Heart left ventricle (tissue), 16 donors: ENCODE measurements at places on chromosomes 5 and 9. TPM values are rescaled to one million over a fixed set of nuclear protein-coding genes. Genes with fewer than 3 reads are reported as not detected.

FAM163B gene
- total RNA-seq: not detected

DNA sequence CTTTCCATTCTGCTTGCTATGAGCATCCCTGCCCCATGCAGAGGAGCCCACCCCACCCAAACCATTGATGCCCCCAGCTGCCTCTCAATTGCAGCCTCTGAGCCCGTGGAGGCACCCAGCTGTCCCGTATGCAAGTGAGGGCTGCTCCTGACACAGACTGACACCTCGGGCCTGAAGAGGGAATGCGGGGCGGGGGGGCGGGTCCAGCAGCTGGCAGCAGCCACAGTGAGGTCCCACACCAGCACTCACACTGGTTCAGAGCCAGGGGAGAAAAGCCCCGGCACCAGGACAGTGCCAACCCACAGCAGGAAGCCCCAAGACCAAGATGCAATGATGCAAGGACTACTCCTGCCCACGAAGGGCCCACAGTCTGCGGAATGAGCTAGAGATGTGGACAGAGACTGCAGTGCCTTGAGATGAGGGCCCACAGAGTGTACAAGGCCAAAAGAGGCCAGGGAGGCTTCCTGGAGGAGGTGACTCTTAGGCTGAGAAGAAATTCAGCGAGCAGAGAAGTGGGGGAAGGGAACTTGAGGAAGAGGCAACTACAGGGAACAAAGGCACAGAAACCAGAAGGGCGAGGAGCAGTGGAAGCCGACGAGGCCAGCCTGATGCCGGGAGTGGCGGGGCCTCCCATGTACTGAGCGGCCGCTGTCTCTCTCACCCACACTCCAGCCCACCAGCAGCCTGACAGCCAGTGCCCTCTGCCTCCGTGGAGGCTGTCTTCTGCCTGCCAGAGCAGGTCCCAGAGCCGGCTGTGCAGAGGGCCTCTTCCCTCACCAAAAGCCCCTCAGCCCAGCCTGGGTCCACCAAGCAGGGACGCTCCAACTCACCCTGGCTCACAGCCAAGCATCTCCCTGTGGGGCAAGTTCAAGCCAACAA, 9.2 kb downstream of the EEIG1 start:
- no peaks in the 10 kb centered on the region for H3K27me3 ChIP-seq
- no peaks in the 10 kb centered on the region for H3K36me3 ChIP-seq
- DNase-seq: peak; percentile 25

LTC4S gene
- 5.2 TPM for total RNA-seq

GRCh38 chr9:35164711-35165110, 2.9 kb downstream of the UNC13B start:
- no peak overlapping the region for H3K27ac ChIP-seq
- no peaks in the 10 kb centered on the region for H3K36me3 ChIP-seq
- no peak for DNase-seq
- H3K4me1 ChIP-seq: peaks cover 22% of the 10 kb centered on the region

GRCh38 chr9:108698231-108698630, 157.6 kb downstream of the ACTL7B start:
- no peaks in the 10 kb centered on the region for H3K4me1 ChIP-seq
- no peak overlapping the region for H3K27ac ChIP-seq
- no peak overlapping the region for H3K4me3 ChIP-seq
- DNase-seq: no peak
- H3K27me3 ChIP-seq: no peaks in the 10 kb centered on the region

PCDHB12 gene
- 0.92 TPM for total RNA-seq

- H3K4me1 ChIP-seq: peaks cover 36% of the 10 kb centered on the region
- H3K4me3 ChIP-seq: no peak overlapping the region
- no peak for DNase-seq
- no peaks in the 10 kb centered on the region for H3K36me3 ChIP-seq
- no peak overlapping the region for H3K27ac ChIP-seq
Measured at GRCh38 chr5:42514754-42515153, 91.5 kb downstream of the GHR start.

TNFAIP8 gene
- 12.6 TPM for total RNA-seq

- no peak for DNase-seq
- H3K4me1 ChIP-seq: no peaks in the 10 kb centered on the region
- no peaks in the 10 kb centered on the region for H3K36me3 ChIP-seq
Measured at GRCh38 chr5:25091921-25092320, 447.1 kb upstream of the CDH10 start.

DNA sequence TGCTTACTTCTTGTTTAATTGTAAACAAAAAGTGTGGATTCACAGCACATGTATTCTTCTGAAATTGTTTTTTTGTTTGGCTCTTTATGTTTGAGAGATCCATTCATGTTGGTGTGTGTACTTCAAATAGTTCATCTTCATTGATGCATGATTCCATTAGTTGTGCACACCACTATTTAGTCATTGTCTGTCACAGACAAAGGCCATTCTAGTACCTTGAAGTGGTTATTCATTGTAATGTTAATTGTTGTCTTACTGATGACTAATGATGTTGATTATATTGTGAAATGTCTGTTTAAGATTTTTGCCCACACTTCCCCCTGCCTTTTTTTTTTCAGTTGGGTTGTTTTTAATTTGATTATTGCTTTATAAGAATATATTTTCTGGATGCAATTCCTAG, 391.3 kb downstream of the DIRAS2 start:
- H3K27me3 ChIP-seq: no peaks in the 10 kb centered on the region
- H3K4me1 ChIP-seq: no peaks in the 10 kb centered on the region
- H3K4me3 ChIP-seq: no peak overlapping the region

GRCh38 chr5:11050596-11051304, 289.7 kb upstream of the DAP start:
- H3K4me3 ChIP-seq: no peak overlapping the region
- H3K36me3 ChIP-seq: no peaks in the 10 kb centered on the region
- DNase-seq: no peak
- H3K27ac ChIP-seq: no peak overlapping the region
- no peaks in the 10 kb centered on the region for H3K27me3 ChIP-seq

LCN12 gene
- 2.3 TPM for total RNA-seq
